Head of caudate nucleus (tissue), 42 donors: ENCODE measurements at places on chromosomes 3 and 15.

DNA sequence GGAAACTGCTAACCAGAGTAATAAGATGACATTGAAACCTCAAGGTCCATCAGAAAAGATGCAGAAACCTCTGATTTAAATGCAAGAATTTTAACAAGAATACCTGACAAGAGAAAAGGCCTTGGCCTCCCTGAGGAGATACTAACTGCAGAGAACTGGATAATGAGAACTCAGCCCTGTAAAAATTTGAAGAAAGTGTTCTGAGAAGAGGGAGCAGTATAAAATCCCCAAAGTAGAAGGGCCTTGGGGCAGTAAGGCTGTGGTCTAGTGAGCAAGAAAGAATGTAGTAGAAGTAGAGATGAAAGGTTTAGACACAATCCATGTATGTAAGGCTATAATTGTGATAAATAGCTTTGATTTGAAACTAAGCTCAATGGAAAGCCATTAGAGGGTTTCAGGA lies 394.1 kb downstream of the ZBBX start:
- no peak for DNase-seq

DNA sequence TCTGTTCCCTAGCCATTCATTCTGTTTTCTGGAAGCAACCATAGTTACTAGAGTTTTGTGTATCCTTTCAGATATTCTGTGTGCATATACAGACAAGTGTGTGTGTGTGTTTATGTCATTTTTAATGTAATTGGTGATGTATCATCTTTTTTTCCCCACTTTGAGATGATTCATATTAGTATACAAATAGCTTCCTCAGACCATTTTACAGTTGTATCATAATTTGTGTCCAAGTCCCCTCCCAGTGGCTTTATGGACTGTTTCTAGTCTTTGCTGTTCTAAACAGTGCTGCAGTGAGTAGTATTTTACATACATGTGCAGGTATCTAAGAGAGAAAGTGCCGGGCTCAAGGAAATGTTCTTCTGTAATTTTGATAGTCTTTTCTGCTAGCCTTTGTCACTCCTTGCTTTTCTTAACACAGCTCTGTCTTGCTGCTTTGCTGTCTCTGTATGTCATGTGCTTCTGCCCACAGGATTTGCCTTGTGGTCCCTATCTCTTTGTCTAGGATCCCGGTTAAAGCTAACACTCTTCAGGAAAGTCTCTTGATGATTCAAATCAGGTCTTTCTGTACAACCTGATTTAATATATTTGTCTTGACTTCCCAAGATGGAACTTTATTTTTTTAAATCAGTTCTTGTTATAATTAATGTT lies 31.5 kb upstream of the FBXL22 start:
- no peak for DNase-seq

GRCh38 chr15:85837011-85837433 lies 42.3 kb upstream of the KLHL25 start:
- no peak for DNase-seq

- no peak for DNase-seq
Measured at GRCh38 chr3:187352581-187353575, 15.3 kb upstream of the RTP4 start.

- DNase-seq = peak; percentile 81
Measured at GRCh38 chr15:89364741-89365450, 30.3 kb upstream of the POLG start.

DNA sequence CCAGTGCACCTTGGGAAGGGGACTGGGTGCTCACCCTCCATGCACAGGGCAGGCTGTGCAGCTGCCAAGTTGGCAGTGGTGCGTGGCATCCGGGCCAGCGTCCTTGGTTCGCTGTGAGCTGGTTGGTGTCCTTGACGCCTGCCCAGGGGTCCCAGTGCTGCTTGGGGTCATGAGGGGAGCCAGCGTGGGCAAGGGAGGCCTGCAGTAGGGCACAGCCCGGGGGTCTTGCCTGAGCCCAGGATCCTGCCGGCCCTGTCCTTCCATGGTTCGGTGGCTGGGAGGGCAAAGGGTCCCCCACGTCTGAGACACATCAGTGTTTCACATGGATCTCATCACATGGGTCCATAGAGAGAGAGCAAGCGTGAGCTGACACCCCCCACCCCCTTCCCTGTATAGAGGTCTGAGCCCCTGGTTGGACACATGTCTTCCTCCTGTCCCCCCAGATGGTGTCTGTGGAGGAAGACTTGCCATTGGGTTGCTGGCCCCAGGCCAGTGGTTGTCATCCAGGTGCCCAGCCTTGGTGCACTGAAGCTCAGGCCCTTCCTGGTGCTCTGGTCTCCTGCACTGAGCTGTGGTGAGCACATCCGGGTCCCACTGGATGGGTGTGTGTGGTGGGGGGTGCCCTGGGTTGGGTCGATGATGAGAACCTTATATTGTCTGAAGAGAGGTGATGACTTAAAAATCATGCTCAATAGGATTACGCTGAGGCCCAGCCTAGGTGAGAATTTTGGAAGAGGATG lies 232.3 kb downstream of the SNRPN start:
- no peak for DNase-seq

DNA sequence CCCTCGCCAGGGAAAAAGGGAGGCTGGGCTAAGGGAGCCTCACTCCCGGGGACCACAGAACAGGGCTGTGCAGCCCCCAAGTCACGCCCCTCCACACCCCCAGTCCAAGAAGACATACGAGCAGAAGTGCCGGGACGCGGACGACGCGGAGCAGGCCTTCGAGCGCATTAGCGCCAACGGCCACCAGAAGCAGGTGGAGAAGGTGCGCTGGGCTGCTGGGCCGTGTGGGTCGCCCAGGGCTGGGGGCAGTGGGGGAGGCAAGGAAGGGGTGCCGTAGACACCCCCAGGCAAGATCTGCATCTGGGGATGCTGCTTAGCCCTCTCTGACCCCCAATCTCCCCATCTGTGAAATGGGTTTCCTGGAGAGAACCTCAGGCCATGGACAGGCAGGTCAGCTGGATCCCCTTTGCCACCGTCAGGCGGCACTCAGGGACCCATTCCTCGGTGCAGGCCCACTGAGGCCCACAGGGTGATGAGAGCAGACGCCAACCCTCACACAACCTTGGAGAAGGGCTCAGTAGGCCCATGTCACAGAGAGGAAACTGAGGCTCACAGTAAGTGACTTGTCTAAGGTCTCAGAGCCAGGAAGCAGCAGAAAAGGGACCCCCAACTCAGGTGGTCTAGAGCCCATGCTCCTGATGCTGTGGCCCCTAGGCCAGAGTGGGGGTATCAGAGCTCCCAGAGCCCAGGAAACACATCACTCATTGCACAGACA lies 33.7 kb downstream of the PSTPIP1 start:
- DNase-seq = no peak

GRCh38 chr3:192273697-192274010 lies 453.7 kb downstream of the FGF12 start:
- DNase-seq = no peak

DNA sequence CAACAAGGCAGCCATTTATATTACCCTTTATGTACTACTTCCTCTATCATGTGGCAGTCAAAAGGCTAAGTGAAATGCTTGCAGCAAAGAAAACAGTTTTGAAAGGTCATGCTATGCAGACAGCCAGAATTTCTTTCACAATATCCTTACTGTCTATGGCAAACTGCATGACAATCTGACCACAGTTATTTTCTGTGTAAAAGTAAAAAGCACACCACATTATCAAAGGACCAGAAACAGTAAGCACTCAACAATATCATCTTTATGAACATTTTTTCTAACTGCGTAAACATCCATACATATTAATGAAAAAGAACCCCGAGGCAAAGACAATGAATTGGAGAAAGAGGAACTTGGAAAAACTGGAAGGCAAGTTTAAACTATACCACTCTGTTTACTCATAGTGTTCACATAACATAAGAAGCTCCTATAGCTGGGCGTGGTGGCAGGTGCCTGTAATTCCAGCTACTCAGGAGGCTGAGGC lies 47.9 kb downstream of the PIK3CB start:
- DNase-seq = no peak

GRCh38 chr3:133486658-133487057 lies 86.8 kb downstream of the BFSP2 start:
- no peak for DNase-seq

GRCh38 chr15:75114327-75114726 lies 87.4 kb upstream of the C15orf39 start:
- no peak for DNase-seq

DNA sequence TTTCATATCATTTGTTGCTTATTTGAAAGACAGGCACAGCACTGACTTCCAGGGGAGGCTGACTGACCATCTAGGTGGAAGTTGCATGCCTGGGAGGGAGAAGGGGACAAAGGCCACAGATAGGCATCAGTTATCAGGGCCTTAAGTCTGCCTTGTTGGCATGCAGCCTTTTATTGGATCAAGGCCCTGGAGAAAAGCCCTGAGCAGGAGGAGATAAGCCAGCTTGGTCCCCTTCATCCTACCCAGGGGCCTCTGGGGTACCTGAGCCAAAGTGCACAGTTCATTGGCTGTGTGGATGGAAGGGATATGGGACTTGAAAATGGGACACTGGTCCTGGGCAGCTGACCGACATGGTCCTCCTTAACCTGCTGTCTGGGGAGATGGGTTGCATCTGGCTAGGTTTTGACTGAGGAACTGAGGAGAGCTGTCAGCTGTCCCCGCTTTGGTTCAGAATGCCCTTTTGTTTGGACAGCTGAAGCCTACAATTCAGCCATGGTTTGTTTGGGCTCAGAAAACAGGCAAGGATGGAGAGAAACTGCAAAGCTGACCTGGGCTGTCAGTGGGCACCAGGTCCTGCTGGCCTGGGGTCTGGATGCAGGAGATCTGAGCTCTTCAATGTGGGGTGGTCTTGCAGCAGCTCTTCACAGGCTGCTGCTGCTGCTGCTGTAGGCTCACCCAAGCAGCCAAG lies 60.0 kb downstream of the FLNB start:
- peak; percentile 25 for DNase-seq
